ENCODE measurements at places on chromosomes 12 and 14.
A peak's percentile ranks its signal among the peaks of the same experiment; 100 is the strongest.

GRCh38 chr12:5043589-5044419, at the start of gene KCNA5:
TSS of gene KCNA5 (plus strand) at chr12:5043879. CDS start at chr12:5044148, 269 bp downstream.
- no peak for DNase-seq

GRCh38 chr14:97443412-97443811, 646.2 kb downstream of the VRK1 start:
- DNase-seq: no peak

- DNase-seq: peak; percentile 55
Measured at GRCh38 chr12:6340032-6340638, 1.7 kb downstream of the TNFRSF1A start.

GRCh38 chr12:6262211-6262610, 48.3 kb upstream of the PLEKHG6 start:
- no peak for DNase-seq
